Kasumi-1 (cell line): ENCODE measurements at places on chromosomes 3 and 15.
A peak's percentile ranks its signal among the peaks of the same experiment; 100 is the strongest.

DNA sequence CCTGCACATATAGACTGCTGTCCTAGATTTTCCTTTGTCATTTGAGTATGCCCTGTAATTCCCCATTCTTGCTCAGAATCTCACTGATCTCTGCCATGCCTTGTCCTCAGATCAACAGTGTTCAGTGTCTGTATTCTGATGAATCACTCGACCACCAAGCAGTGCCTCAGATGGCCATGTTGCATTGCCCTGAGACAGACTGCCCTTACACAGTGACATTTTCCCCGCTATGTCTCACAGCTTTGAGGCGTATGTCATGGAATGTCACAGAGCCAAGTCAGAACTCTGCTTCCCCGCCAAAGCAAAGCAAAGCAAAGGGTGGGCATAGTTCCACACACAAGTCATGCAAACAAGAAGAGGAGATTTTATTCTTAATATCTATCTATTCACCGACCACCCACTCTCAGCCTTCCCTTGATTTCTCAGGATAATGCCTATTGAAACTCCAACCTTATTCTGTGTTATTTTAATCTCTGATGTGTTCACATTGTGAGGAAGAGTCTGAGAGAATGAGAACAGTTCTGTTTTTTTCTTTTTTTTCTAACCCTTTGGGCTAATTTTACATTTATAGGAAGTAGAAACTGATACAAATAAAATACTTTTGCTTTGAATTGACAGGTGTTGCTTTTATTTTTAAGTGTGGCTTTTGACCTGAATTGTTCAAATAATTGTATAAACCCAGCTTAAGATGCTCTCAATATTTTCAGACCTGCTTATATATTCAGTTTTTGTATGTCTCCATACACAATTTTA, 16.9 kb upstream of the PSMD6 start:
- no peak for DNase-seq

DNA sequence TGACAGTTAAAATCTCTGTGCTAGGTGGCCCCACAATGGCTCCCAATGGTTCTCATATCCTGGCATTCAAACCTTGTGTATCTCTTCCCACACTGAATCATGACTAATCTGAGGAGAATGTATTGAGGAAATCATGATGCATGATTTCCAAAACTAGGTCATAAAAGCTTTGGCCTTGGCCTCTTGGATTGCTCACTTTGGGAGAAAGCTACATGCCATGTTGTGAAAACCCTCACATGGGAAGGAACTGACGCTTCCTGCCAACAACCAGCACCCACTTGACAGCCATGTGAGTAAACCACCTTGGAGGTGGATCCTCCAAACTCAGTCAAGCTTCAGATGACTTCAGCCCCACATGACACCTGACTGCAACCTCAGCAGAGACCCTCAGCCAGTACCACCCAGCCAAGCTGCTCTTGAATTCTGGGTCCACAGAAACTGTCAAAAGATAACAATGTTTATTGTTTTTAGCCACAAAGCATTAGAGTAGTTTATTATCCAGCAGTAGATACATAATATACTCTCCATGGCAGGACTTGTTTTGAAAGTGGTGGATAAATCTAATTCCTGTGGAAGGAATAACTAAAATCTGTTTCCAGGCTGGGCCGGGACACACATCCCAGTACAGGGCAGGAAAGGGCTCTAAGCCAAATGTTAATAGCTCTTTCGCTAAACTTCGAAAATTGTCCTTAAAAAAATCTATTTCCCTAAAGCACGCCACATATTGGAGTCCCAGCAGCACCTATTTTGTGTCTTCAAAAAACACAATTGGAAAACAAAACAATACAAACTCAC, 1.0 kb upstream of the ZNF620 start:
- no peak for DNase-seq

GRCh38 chr3:61569856-61570580, 8.6 kb downstream of the PTPRG start:
- DNase-seq, result no peak

DNA sequence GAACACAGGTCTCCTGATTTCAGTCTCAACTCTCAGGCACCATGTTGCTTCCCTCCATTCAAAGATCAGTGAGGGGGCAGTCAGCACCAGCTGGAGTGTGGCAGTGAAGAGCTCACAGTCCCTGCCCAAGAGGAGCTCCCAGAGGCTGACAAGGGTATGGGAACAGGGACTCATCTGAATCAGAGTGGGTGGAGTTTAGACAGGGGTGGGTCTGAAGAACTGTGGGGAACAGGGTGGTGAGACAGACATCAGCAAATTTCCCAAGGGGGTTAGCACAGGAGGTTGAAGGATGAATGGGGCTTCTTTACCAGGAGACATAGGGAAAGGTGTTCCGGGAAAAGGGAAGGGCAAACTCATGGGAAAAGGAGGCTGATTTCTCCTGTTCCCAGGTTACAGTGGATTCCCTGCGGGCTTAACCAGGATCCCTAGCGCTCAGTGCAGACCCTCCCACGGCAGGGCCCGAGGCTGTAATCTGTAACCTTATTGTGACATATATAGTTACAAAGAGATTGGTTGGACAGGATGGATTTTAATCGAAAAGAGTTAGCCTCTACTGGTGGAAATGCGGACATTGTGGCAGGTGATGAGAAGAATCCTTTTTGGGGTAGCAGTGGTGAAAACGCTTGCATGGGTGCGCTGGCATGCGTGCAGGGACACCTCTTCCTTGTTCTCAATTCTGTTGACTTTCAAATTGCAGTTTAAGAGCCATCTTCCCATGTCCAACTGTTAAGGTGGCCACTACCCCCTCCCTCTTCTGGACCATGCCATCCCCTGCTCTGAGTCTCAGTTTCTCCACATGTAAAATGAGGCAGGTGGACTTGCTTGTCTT, 160.3 kb downstream of the SMAD6 start:
- DNase-seq, result peak; percentile 23

DNA sequence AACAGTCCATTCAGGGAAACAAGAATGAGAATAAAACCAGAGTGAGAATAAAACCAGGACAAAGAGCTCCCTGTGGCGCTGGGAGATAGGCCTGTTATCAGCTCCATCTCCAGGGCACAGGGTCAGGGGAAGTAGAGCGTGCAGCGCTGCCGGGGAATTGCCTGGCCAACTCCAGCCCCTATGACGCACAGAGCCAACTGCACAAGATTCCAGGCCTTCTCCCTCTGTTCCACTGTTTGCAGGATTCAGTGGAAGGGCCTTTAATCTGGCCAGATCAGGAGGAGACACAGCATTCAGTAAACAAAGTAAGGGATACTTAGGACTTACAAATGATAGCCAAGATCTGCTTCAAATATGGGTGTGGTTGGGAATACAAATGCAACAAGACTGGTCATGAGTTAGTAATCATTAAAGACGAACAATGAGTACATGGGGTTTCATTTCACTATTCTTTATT, 49.4 kb downstream of the ITGB5 start:
- no peak for DNase-seq

DNA sequence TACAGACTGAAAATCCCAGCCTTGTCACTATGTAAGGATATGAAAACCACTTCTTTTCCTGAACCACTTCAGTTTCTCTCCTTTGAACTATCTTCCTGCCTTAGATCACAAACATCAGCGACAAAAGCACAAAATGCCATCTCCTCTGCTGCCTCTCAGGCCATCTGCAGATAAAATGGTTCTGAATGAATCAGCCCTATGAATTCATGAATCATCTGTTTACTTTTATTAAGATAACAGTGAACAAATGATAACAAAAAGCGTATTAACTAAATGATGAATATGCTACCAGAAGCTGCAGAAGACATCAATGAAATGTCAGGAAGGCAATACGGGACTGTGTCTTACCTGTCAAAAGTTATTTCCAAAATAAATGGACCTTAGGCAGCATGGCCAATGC, 928.1 kb downstream of the ROBO1 start:
- no peak for DNase-seq

DNA sequence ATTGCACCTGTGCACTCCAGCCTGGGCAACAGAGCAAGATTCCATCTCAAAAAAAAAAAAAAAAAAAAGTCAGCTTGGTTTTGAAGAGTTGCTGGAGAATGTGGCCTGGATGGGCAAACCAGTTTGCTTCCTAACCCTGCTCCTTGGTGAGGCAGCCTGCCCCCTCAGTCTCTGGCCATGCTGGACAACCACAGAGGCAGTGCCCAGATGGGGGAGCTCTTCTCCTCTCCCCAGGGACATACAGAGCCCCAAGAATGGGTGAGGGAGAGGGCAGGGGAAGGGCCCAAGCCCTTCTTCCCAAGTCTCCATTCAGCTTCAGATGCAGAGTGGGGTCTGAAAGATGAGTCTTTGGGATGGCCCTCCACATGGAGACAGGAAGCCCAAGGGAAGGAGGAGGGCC, 27.9 kb downstream of the CD276 start:
- no peak for DNase-seq

- DNase-seq, result no peak
Observed at GRCh38 chr15:43484455-43484854, 8.5 kb downstream of the TP53BP1 start.
